Activated CD4-positive, alpha-beta T cell treated with anti-CD3 and anti-CD28 coated beads, Interleukin-2, amount 50 U/mL, for 4 hours (primary cell): ENCODE measurements at places on chromosomes 12 and 14.

GRCh38 chr12:119089380-119090013 lies 89.2 kb upstream of the HSPB8 start:
- DNase-seq, result no peak

- DNase-seq, result no peak
Measured at GRCh38 chr12:76201316-76201715, 116.8 kb upstream of the NAP1L1 start.

DNA sequence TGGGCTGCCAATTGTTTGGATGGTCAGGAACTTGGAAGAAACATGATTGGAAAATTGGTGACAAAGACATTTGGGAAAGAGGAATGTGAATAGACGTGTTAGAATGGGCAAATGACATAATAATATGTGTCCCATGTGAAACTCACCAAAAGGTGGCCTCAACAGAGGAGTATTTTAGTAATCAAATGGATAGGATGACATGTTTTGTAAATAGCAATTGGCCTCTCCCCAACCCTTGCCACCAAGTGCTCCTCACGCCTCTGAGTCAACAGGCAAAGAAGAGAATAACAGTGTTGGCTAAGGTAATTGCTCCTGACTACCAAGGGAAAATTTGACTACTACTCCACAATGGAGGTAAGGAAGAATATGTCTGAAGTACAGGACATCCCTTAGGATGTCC lies 81.4 kb downstream of the ATXN7L3B start:
- DNase-seq, result no peak

- no peak for DNase-seq
Measured at GRCh38 chr12:76777765-76778216, 13.9 kb downstream of the ZDHHC17 start.

GRCh38 chr14:44271637-44272036 lies 235.4 kb downstream of the FSCB start:
- no peak for DNase-seq

- DNase-seq, result no peak
Measured at GRCh38 chr12:110754101-110754793, 11.6 kb upstream of the PPP1CC start.

GRCh38 chr12:62647586-62647985 lies 181.0 kb downstream of the MON2 start:
- no peak for DNase-seq
